Hematopoietic multipotent progenitor cell (in vitro differentiated cells): ENCODE measurements at places on chromosomes 16 and 17.

- DNase-seq: no peak
Observed at GRCh38 chr16:86306811-86307513, 203.4 kb upstream of the FOXF1 start.

DNA sequence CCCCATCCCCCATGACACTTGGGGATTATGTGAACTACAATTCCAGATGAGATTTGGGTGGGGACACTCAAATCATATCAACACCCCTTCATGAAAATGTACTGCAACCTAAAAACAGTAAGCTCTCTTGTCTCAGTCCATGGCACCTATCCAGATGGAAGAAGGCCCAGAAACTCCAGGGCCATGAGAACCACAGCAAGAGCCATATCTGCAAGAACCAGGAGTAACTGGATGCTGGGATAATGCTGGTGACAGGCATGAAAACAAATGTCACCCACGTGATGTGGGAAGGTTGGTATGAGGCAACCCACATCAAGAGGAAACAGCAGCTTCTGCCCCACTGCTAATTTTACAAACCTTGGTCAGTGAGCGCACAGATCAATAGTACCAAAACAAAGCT lies 400.1 kb upstream of the ERCC4 start:
- no peak for DNase-seq

- no peak for DNase-seq
Observed at GRCh38 chr16:11097094-11097786, 152.9 kb downstream of the CLEC16A start.

DNA sequence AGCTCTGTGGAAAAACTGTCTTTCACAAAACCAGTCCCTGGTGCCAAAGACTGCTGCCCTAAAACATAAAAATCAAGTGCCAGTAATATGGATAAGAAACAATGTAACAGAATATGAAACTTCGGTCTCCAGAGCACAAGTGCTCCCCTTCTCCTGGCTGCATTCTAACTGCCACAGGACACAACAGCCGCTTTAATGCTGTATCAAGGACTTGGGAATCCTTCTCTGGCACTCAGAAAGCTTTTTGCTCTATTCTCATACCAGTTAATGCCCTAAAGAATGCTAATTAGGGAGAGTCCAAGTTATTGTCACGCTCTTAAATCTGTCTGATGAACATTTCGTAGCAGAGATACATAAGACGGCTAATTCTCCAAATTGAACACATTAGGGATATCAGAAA lies 90.9 kb downstream of the PARN start:
- DNase-seq: no peak

DNA sequence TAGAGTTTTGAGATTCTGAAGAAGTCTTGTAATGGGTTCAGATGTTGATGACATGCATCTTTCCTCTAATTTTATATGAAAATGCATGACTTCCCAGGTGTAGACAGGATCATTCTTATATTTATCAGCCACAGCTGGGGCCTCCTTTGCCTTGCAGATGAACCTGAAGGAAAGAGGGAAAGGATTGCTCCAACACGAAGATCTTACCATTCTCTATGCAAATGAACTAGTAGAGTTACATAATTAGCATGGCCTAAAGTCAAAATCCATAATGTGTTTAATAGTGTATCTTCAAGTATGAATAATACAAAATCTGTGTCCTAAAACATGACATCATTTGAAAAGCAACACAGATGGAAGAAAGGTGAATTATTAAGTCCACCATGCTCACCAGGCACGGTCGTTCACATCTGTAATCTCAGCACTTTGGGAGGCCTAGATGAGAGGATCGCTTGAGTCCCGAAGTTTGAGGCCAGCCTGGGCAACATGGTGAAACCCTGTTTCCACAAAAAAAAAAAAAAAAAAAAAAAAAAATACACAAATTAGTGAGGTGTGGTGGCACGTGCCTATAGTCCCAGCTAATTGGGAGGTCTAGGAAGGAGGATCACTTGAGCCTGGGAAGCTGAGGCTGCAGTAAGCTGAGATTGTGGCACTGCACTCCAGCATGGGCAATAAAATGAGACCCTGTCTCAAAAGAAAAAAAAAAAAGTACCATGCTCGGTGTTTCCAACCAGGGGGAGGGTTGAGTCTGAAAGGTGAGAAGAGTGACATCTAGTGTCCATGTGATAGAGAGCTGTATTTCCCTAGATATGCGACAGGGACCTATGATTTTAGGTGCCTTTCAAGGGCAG lies 6.3 kb downstream of the VWA3A start:
- DNase-seq: no peak

GRCh38 chr17:16977932-16978331 lies 6.0 kb upstream of the TNFRSF13B start:
- DNase-seq: no peak

- no peak for DNase-seq
Observed at GRCh38 chr17:69820876-69821473, 254.1 kb upstream of the KCNJ16 start.

DNA sequence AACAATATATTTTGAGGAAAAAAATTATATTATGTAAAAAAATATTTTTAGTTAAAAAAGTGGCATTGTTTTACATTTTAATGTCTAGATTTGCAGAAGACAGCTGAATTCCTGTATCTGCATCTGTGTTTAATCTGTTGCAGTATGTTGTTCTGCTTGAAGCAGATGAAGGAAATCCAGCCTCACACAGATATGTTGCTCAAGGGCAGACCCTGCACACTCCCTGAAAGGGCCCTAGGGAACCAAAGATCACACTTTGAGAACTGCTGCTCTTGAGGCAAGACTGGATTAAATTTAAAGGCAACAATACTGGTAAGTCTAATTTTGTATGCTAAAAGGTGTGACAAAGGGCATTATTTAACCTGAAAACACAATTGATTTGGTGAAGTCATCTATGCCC lies 16.4 kb upstream of the SLC6A4 start:
- no peak for DNase-seq
